ENCODE measurements at places on chromosomes 4 and X.

DNA sequence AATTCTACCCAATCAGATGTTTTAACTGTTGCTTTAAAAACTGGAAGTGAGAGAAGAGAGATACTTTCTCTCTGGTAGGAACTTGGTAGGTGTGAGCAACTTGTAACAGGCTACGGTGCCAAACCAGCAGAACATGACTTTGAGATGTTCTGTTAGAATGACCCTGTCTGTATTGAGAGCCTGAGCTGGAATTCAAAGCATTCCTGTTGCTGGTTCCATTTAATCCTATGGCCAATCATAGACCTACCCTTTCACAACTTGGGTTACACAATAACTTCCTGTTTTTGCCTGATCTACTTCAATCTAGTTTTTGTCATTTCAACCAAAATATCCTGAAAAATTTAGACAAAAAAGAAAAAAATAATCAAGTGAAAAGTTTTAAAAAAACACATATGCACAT lies 1.7 kb upstream of the PRRG1 start:
- no peak for DNase-seq

DNA sequence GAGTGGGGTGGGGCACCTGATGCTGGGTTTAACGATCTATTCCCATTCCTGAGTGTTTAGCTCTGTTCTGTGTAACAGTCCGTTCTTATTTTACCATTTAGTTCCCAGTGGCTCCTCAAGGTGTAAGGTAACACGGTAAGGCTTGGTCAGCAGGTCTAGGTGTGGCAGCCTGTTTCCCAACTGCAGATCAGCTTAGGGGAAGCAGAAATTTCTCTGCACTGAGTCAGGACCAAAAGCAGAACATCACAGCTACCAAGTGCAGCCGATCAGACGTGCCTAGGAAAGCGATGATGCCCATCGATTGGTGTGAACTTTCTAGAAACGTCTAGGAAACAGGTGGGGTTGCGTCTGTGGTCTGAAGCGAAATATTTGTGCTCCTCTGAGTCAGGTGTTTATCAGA lies 240.1 kb downstream of the STIM2 start:
- no peak for DNase-seq

DNA sequence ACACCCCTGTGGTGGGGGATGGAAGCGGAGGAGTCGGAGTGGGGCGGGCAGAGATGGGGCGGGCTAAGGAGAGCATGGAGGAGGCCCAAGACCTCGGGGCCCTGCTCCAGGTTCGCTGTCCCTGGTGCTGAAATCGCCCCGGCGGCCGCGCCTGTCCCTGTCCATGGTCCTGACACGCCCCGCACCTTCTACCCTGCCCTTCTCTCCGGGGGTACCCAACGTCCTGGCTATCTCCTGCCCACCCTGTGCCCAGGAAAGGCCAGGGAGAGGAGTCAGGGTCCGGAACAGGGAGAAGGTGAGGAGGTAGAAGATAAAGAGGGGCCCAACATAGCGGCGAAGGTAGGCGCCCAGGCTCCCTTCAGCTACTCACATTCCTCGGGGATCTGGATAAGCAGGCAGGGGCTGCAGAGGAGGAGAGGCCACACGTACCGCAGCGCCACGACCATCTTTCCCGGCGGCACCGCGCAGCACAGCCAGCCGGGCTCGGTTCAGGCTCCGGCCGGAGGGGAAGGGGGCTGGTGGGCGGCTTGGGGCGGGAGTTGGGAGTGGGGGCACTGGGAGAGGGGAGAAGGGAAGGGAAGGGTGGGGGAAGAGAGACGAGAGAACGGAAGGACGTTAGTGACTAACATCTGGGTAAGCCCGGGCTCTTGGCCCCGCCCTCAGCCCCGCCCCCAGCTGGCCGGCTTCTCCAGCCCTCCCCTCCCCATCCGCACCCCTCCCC lies 10.4 kb downstream of the L1CAM start:
- no peak for DNase-seq

- DNase-seq: no peak
These were observed 10.7 kb upstream of the WDR17 start for GRCh38 chr4:176054942-176055341.

GRCh38 chrX:106378616-106379015 lies 210.5 kb downstream of the PWWP3B start:
- DNase-seq: no peak

- no peak for DNase-seq
These were observed 37.6 kb downstream of the TNIP3 start for GRCh38 chr4:121126449-121127006.

DNA sequence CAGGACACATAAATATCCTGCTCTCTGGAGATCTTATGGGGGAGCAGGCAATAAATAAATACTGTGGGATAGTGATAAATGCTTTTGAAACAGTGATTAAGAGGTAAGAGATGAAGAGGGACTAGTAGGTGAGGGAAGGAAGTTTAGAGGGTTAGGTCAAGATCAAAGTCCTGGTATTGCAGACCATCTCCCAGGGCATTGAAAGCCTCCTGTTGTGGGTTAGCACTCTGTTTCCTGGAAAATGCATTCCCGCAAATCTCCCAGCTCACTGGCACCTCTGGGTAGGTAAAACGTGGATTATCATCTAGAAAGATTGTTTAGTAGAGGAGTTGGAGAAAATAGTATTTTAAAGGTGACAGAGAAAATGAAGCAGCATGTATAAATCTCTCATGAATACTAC lies 2.2 kb downstream of the SNX25 start:
- no peak for DNase-seq

GRCh38 chr4:84167564-84167963 lies 331.5 kb downstream of the NKX6-1 start:
- no peak for DNase-seq

- DNase-seq: no peak
These were observed 277.8 kb upstream of the EMCN start for GRCh38 chr4:100795581-100795980.

- DNase-seq: no peak
These were observed 51.3 kb downstream of the SPOCK3 start for GRCh38 chr4:167183036-167183435.

- peak; percentile 39 for DNase-seq
These were observed 182.1 kb downstream of the SH3KBP1 start for GRCh38 chrX:19705196-19705769.

DNA sequence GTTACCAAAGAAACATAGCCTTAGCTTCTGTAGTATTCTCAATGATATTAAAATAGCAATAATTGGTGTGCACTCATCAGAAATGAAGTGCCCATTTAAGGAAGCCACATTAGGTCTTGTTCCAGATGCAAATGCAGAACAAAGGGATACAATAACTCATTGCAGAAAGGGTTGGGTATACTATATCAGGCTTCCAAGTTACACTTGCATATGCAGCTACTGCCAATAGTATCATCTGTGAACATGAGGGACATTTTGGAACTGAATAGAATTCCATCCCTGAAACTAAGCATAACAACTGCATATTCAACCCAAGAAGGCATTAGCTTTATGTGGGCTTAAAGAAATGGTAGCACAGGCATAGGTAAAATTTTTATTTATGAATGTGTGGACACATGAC lies 167.8 kb downstream of the ANTXR2 start:
- no peak for DNase-seq

- DNase-seq: no peak
These were observed 34.4 kb downstream of the NEXMIF start for GRCh38 chrX:74890676-74891430.

- no peak for DNase-seq
These were observed 142.5 kb upstream of the SMAD1 start for GRCh38 chr4:145339075-145339725.

GRCh38 chr4:44446191-44446590 lies 2.4 kb downstream of the KCTD8 start:
- DNase-seq: no peak

- DNase-seq: no peak
These were observed 93.7 kb downstream of the PRSS12 start for GRCh38 chr4:118259111-118259510.

- DNase-seq: no peak
These were observed 9.7 kb downstream of the HOPX start for GRCh38 chr4:56671373-56671772.

- peak; percentile 31 for DNase-seq
These were observed 1.6 kb downstream of the PAPSS1 start for GRCh38 chr4:107718351-107718965.

DNA sequence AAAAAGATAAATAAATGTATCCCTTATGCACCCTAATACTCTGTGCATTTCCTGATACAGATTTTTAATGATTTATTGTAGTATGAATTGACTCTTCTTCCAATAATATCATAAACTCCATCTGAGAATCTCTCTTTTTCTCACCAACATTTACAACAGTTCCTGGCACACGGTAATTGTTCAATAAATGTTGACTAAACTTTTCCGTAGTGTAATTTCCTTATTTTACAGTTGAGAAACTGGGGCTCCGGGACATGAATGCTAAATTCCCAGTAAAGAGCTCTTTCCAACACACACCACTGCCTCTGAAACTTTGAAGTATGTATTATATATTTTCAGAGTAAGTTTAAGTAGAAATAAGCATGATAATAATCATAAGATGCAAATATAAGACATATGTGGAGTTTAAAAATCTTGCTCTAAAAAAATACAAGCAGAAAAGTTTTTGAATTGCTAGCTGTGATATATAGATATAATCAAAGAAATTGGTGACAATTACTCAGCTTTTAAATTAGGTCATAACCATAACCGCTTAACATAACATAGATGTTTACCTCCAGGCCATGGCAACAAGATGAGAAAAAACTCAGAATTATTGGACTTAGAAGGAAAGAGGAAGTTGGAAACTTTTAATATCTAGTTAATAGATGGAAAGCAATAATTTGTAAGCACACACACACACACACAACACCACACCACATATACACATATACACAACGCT lies 28.2 kb upstream of the ANTXR2 start:
- no peak for DNase-seq

- DNase-seq: no peak
These were observed 1576.0 kb downstream of the RPA4 start for GRCh38 chrX:98459669-98460068.

DNA sequence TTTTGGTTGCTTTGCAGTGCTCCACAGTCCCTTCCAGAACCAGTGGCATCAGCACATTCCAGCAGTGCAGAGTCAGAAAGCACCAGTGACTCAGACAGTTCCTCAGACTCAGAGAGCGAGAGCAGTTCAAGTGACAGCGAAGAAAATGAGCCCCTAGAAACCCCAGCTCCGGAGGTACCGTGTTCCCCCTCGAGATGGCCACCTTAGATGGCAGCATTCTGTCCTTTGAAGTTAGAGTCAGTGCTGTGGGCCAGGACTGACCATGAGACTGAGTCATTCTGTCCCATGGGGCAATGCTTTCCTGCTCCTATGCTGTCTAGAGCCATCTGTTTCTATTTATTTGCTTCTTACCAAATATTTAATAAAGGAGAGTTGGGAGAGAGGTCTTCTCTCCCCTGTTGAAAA lies 112.3 kb downstream of the KLHL8 start:
- peak; percentile 66 for DNase-seq

GRCh38 chr4:21593671-21594001 lies 354.9 kb downstream of the KCNIP4 start:
- no peak for DNase-seq

DNA sequence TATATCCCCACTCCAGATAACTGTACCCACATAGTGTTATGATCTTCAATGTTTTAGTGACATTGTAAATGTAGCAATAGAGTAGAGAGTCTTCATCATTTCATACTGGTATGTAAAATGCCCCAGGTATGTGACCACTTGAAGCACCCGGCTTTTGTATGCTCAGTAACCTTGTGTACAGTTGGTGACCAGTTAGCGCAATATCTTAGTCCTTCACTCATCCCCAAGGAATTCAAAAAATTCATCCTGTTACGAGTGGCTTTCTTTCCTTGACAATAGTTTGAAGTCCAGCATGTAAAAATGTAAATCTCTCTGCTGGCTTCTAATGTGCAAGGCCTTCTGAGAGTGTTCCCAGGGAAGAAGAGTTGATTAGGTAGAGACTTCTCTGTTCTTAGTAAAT lies 145.6 kb downstream of the ARX start:
- DNase-seq: no peak

GRCh38 chr4:41594432-41594831 lies 56.5 kb downstream of the LIMCH1 start:
- no peak for DNase-seq

DNA sequence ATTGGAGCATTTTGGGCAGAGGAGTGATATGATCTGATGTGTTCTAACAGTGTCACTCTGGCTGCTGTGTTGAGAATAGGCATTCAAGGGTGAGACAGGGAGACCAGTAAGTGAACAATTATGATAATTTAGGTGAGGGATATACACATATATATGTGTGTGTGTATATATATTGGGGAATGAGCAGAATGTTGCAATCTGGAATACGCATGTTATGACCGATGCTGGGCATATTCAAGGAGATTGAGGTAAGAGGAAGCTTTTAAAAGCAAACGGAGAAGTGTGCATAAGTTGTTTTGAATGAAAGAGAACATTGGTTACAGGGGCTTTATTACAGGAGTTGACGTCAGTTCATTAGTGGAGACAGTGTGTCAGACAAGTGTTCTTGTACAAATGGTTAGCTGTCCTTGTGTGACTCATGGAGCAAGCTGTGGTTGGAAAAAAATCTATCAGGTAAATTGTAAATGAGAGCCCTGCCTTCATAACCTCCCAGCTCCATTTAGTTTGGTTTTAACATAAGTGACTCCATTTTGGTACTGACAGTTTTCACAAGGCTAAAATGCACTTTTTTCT lies 442.5 kb upstream of the LCORL start:
- no peak for DNase-seq
